ENCODE measurements at places on chromosomes 1 and 21.

DNA sequence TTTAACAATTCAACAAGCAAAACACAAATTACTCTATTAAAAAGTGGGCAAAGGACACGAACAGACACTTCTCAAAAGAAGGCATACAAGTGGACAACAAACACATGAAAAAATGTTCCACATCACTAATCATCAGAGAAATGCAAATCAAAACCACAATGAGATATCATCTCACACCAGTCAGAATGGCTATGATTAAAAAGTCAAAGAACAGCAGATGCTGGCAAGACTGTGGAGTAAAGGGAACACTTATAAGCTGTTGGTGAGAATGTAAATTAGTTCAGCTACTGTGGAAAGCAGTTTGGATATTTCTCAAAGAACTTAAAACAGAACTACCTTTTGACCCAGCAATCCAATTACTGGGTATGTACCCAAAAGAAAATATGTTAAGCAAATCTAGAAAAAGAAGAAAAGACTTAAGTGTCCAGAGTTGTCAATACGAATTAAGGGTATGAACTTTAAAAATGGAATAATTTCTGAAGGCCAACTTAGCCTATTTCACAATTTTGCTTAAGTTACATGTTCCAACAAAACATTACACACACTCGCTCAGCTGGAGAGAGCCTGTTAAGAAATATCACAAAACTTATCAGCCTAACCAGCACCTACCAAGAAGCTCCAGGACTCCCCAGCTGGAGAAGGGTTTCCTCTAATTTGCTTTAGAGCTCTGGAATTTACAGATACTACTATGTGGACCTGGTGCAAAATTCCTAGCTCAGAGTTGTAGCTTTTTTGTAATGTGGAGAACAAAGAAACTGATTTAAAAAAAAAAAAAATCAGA lies 232.1 kb downstream of the DUSP10 start:
- no peak for DNase-seq

- DNase-seq, result no peak
These were observed 110.5 kb downstream of the OSBPL9 start for GRCh38 chr1:51727366-51727765.

DNA sequence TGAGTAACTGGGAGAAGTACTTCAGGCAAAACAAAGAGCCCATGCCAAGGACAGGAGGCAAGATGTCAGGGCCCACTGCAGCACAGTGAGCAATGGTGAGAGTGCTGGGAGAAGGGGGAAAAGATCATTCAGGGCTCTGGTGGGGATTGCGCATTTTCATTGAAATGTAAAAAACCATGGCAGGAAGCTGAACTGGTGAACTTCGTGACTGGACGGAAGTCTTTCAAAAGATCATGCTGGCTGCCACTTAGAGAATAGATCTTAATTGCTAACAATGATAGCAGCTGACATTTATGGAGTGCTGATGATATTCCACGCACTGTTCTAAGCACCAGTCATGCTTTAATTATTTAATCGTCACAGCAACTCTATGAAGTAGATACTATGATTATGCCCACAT lies 107.0 kb downstream of the TGFBR3 start:
- DNase-seq, result no peak

- no peak for DNase-seq
These were observed 70.3 kb downstream of the PRKACB start for GRCh38 chr1:84214115-84214956.

DNA sequence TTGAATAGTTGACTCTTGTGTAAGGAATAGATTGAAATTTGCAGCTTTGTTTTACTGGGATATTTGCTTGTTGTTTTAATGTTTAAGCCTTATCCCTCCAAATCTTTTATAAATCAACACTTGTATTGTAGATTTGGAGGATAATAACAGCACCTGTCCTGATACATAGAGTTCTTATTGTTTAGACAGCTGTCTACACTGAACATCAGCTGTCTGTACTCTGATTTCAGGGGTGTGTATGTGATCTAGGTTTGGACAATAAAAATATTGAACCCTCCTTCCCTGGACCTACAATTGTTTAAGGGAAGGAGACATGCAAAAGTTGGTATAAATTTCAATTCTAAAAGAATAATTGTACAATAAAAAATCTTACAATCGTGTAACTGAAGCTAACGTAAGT lies 48.3 kb upstream of the DPH5 start:
- DNase-seq, result no peak

DNA sequence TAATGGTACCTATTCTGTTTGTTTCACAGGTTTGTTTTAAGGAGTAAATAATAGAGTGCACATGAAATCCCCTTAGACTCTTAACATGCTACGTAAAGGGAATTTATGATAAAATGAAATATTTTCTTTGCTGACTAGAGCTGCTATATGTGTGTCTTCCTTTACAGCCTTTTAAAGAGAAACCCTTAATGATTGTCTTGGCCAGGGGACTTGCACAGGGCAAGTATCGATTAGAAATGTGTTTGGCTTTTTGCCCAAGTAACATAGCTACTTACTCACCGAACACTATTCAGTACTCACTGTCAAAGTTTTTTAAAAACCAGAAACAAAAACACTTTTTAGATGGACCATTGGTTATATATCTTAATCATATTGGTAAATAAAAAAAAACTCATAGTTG lies 71.3 kb upstream of the KIAA1614 start:
- DNase-seq, result no peak

- DNase-seq, result no peak
These were observed 91.5 kb upstream of the LBR start for GRCh38 chr1:225519166-225519863.

DNA sequence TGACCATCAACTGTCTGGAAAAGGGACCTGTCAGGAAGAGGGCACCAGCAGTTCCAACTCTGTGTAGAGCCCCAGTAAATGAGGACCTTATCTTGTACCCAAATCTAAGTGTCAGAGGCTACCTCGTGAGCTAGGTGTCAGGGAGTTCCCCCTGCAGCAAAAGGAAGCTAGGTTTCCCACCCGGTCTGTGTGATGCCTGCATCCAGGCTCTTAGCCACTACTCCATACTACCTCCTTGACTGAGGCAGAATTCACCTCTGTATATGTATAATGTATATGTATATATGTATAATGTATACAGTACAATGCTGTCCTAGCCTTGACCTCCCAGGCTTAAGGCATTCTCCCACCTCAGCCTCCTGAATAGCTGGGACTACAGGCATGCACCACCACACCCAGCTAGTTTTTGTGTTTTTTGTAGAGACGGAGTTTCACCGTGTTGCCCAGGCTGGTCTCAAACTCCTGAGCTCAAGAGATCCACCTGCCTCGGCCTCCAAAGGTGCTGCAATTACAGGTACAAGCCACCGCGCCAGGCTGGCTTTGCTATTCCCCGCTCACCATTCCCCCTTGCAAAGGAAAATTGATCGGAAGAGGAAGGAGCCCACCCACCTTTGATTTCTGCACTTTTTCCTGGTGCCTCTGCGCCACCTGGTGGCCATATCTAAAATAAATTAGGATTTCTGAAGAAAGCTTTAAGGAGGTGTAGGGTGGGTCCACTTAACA lies 15.7 kb upstream of the LUZP1 start:
- peak; percentile 67 for DNase-seq

DNA sequence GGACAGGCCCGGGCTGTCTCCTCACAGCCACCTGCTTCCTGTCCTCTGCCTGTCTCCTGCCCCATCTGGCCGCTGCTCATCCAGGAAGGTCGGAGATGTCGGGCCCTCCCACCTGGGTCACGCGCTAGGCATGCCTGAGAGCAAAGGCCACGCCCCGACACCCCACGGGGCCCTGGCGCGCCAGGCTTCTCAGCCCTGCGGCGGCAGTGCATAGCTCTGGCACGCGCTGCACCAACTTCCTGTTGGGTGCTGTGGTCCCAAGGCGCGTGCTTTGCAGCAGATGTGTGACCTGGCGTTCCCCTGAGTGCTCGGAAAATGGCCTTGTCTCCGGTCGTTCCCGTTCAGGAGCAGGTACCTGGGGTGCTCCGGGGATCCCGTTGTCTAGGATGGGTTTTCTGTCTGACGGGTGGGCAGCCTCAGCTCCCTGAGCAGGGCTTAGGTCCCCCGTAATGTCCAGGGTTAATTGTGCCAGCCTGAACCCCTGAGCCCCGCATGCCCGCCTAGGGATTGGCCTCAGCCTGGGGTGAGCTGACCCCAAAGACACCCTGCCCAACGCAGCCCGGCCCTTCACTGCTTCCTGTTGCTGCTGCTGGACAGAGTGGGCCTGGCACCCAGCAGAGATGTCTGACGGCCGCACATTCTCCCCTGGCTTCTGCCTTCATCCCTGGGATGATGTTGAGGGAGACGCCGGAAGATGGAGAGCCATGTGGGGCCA lies 19.4 kb upstream of the KCNAB2 start:
- DNase-seq, result no peak

All from right kidney (tissue), 9 donors.